Chondrocyte (in vitro differentiated cells): ENCODE measurements at places on chromosomes 11 and 22. TPM values are rescaled to one million over a fixed set of nuclear protein-coding genes. Genes with fewer than 3 reads are reported as not detected.

Gene ART1
- total RNA-seq: not detected in 3 replicates

Gene SLC25A45
- 11.7 to 14.4 TPM (median 13.1 TPM) in 3 replicates for total RNA-seq

GRCh38 chr22:19175602-19176174 is 2.8 kb downstream of the SLC25A1 start:
- DNase-seq: peak; percentile 84

- DNase-seq: no peak
These were observed 15.9 kb downstream of the TRIM29 start for GRCh38 chr11:120121914-120122473.

- peak; percentile 59 for DNase-seq
These were observed 55.2 kb downstream of the ST3GAL4 start for GRCh38 chr11:126410649-126411048.

GRCh38 chr11:46463701-46464421 is 72.3 kb upstream of the CHRM4 start:
- no peak for DNase-seq

- no peak for DNase-seq
These were observed 46.9 kb upstream of the RTL6 start for GRCh38 chr22:44544816-44545433.

GRCh38 chr11:46438211-46438610 is 46.6 kb upstream of the CHRM4 start:
- no peak for DNase-seq

GRCh38 chr11:12090761-12091258 is 19.6 kb upstream of the MICAL2 start:
- no peak for DNase-seq

GRCh38 chr22:24407278-24407665 is 20.1 kb upstream of the ADORA2A start:
- no peak for DNase-seq

GRCh38 chr11:20452585-20452984 is 65.1 kb downstream of the PRMT3 start:
- no peak for DNase-seq
